ENCODE measurements at places on chromosomes 2 and 18. TPM values are rescaled to one million over a fixed set of nuclear protein-coding genes. Genes with fewer than 3 reads are reported as not detected.

- H3K4me1 ChIP-seq: no peaks in the 10 kb centered on the region
- no peak for DNase-seq
- H3K27me3 ChIP-seq: no peaks in the 10 kb centered on the region
- H3K27ac ChIP-seq: no peak overlapping the region
- H3K36me3 ChIP-seq: no peaks in the 10 kb centered on the region
Measured at GRCh38 chr2:74760875-74761630, 72.9 kb upstream of the HK2 start.

DNA sequence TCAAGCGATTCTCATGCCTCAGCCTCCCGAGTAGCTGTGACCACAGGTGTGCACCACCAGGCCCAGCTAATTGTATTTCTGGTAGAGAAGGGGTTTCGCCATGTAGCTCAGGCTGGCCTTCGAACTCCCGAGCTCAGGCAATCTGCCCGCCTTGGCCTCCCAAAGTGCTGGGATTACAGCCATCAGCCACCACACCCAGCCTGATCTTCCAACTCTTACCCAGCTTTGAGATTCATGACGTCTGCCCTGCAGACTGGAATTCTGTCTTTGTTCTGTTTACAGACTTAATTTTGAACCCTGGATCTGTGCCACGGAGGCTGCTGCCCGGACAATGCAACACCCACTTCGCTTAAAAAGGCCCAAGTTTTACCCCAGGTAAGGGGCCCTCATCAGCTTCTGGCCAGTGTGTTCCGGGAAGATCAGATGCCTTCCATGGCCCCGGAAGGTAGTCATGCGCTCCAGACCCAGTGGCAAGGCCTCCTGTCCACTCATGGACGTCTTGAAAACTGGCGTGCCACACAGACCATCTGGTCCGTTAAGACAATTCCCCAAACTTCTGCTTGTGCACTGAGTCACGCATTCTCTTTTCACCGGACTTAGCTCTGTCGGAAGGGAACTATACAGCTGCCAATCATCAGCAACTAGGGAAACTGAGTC, 5.5 kb downstream of the PXDN start:
- no peaks in the 10 kb centered on the region for H3K27me3 ChIP-seq
- no peaks in the 10 kb centered on the region for H3K36me3 ChIP-seq
- no peak overlapping the region for H3K4me3 ChIP-seq
- H3K4me1 ChIP-seq: no peaks in the 10 kb centered on the region
- no peak overlapping the region for H3K27ac ChIP-seq

NAT8 gene
- total RNA-seq: 0.50 TPM

- H3K4me1 ChIP-seq: no peaks in the 10 kb centered on the region
- H3K27me3 ChIP-seq: no peaks in the 10 kb centered on the region
- H3K36me3 ChIP-seq: no peaks in the 10 kb centered on the region
- H3K27ac ChIP-seq: no peak overlapping the region
- H3K4me3 ChIP-seq: no peak overlapping the region
Measured at GRCh38 chr2:65256054-65256453, 28.4 kb downstream of the ACTR2 start.

CNTNAP5 gene
- 0.96 TPM for total RNA-seq

DNA sequence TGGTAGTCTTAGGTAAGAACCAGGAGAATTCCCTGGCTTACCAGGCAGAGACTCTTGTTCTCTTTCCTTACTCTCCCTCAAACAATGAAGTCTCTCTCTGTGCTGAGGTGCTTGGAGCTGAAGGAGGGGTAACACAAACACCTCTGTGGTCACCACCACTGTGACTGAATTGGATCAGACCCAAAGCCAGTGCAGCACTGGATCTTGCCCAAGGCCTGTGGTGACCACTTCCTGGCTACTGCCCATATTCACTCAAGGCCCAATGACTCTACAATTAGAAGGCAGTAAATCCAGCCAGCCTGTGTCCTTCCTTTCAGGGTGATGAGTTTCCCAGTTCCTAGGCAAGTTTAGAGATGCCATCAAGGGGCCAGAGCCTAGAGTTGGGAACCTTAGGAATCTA, 706.8 kb downstream of the SLC4A3 start:
- H3K27me3 ChIP-seq: no peaks in the 10 kb centered on the region
- H3K36me3 ChIP-seq: no peaks in the 10 kb centered on the region
- no peak overlapping the region for H3K4me3 ChIP-seq
- no peak overlapping the region for H3K27ac ChIP-seq
- DNase-seq: no peak

DNA sequence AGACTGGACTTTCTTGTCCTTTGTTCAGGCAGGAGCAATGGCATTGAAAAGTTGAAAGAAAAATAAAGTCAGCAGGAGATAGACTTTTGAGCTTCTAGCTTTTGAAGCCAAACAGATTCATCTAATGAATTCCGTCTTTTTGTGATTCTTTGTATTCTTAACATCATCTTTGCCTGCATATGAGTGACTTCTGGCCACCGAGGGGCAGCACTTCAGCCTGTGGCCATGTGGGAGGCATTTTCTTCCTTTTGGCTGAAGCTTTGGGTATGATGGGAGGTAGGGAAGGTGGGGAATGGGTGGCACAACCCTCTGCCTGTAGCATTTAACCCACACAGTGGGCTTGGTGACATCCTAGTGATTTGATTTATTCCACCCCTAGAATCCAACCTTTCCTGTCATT, 220.6 kb downstream of the SETBP1 start:
- H3K36me3 ChIP-seq: no peaks in the 10 kb centered on the region
- no peak overlapping the region for H3K27ac ChIP-seq
- H3K4me3 ChIP-seq: no peak overlapping the region
- no peaks in the 10 kb centered on the region for H3K4me1 ChIP-seq

MC5R gene
- not detected for total RNA-seq
